ENCODE measurements at places on chromosomes 4 and X.

DNA sequence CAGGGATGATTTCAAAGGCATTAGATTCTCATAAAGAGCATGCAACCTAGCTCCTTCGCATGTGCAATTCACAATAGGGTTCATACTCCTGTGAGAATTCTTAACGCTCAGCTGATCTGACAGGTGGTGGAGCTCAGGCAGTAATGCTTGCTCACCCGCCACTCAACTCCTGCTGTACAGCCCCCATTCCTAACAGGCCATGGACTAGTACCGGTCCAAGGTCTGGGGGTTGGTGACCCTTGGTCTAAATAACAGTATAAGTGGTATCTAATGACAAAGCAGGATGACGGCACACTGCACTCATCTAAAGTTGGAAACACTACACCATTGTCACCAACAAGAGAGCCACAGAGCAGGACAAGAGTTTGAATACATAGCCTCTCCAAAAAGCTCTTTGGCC is 28.5 kb downstream of the ADGRA3 start:
- DNase-seq = no peak

GRCh38 chr4:182874304-182874751 is 42.9 kb downstream of the DCTD start:
- no peak for DNase-seq

DNA sequence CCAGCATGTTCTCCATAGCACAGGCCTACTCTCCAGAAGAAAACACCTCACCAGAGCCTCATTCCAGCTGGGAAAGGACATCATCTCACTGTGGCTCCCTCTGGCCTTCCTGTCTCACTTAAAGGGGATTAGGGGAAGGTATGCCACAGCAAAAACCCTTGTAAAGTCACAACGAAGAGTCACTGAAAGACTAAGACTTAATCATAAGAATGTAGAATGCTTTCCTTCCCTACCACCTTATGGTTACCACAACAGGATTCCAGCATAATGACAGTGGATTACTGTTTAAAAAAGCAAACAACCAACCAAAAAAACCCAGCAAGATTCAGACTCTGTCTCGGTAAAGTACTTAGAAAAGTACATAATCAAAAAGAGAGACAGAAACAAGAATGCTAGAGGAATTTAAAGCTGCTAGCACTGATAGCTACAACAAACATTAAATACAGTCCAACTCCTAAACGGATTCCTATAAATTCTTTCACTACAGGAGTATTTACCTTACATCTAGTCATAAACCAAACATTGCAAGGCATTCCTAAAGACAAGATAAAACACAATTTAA is 75.1 kb downstream of the BANK1 start:
- DNase-seq = peak; percentile 65

GRCh38 chr4:120472447-120473131 is 405.9 kb upstream of the MAD2L1 start:
- DNase-seq = no peak

- DNase-seq = no peak
These were observed 420 bp downstream of the TSC22D3 start for GRCh38 chrX:107775000-107775733.

DNA sequence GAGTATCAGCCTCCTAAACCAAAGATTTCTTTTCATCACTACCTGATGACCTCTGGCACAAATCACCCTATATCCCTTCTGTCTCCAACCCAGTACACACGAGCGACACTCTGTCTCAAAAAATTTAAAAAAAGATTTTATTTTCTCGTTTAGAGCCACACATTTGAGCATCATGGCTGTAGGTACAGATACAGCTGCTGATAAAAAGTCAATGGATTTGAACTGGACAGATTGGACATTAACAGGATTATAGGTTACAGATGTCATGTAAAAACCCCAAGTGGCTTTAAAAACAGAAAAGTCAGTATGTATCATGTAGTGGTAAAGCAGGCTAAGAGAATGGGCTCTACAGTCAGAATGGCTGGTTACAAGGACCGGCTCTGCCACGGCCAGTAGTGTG is 171.1 kb downstream of the SCFD2 start:
- DNase-seq = no peak

DNA sequence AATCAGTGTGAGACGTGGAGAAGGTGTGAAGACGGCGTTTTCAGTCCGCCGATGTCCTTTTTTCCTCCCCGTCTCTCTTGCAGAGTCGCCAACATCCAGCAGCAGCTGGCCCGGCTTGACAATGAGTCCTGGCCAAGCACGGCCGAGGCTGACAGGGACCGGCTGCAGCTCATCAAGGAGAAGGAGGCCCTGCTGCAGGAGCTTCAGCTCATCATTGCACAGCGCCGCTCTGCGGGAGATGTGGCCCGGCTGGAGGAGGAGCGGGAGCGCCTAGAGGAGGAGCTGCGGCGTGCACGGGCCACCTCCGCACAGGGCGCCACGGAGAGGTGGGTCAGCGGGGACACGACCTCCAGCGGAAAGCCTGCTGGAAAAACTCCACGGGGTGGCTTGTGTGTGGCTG is 47.1 kb upstream of the CLCN4 start:
- peak; percentile 8 for DNase-seq
